ENCODE measurements at places on chromosomes 13 and 19.

GRCh38 chr19:53639471-53639870 lies 7.7 kb downstream of the DPRX start:
- DNase-seq = no peak

GRCh38 chr13:59112221-59112718 lies 1051.5 kb downstream of the DIAPH3 start:
- DNase-seq = no peak

DNA sequence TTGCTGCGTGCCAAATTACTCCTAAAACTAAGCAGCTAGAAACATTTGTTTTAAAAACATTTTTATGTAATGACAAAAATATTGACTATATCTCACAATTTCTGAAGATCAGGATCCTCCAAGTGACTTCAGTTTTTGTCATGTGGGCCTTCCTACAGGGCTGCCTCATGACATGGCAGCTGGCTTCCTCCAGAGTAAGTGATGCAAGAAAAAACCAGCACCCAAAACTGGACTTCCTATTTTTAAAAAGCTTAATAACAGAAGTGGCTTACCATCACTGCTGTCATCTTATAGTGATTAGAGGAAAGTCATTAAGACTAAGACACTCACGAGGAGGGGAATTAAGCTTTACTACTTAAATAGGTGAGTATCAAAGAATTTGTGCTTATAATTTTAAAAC lies 681.7 kb downstream of the PCDH17 start:
- no peak for DNase-seq

- no peak for DNase-seq
These were observed 9.2 kb upstream of the KANK3 start for GRCh38 chr19:8352134-8352827.

- DNase-seq = no peak
These were observed 159.0 kb downstream of the TEX29 start for GRCh38 chr13:111479412-111479811.

DNA sequence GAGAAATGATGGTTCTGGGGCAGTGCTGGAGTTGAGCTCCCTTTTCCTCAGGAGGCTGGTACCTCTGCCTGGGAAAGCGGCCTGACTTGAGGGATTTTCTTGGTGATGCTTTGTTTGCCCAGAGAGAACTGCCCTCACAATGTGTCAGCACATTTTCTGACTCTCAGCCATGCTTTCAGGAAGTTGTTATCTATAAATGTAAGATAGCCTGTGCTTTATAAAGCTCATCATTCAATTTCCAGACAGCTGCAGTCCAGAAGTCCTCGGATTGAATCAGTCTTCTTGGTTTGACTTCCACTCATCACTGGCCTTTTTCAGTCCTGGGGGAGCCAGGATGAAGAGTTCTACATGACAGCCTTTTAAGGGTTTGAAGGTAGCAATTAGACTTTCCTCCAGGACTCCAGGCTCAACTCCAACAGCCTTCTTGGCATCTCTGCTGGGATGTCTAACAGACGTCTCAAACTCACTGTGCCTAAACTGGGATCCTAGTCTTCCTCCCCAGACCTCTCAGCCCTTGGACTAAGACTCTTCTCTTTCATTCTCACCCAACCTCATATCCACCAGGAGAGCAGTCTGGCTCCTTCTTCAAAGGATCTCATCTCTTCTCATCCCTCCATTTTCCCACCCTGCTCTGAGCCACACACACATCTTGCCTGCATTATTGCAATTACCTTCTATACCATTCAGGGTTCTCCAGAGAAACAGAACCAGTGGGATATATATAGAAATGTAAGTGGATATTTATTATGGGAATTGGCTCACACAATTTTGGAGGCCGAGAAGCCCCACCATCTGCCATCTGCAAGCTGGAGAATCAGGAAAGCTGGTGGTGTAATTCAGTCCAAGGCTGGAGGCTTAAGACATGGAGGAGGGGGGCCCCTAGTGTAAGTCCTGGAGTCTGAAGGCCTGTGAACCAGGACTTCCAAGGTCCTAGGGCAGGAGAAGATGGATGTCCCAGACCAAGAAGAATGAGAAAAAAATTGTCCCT lies 13.1 kb downstream of the ERICH6B start:
- DNase-seq = no peak

Data from stimulated activated CD4-positive, alpha-beta T cell treated with anti-CD3 and anti-CD28 coated beads, Interleukin-15, amount 100 ng/mL, for 24 hours (primary cell).